ENCODE measurements at places on chromosomes 1 and 21. TPM values are rescaled to one million over a fixed set of nuclear protein-coding genes. Genes with fewer than 3 reads are reported as not detected.

ITPKB gene
- total RNA-seq = 4.7 TPM

KTI12 gene
- 12.0 TPM for total RNA-seq

HCRTR1 gene
- not detected for total RNA-seq

PKP1 gene
- 0.58 TPM for total RNA-seq

OPTC gene
- not detected for total RNA-seq

ZNF678 gene
- total RNA-seq = 60.0 TPM

SMCP gene
- not detected for total RNA-seq

C1orf185 gene
- not detected for total RNA-seq
